ENCODE measurements at places on chromosomes 12 and 14. TPM values are rescaled to one million over a fixed set of nuclear protein-coding genes. Genes with fewer than 3 reads are reported as not detected.

GRCh38 chr12:53171725-53172329 is 8.7 kb upstream of the ZNF740 start:
- no peak for DNase-seq

GRCh38 chr14:52901357-52901980 is 49.4 kb downstream of the FERMT2 start:
- no peak for DNase-seq

GRCh38 chr12:88662961-88663360 is 82.7 kb upstream of the KITLG start:
- DNase-seq = peak; percentile 62

The IFI27 gene
- 20.5 TPM for total RNA-seq

The OTX2 gene
- not detected for total RNA-seq

The GDF3 gene
- total RNA-seq = not detected
